ENCODE measurements at places on chromosomes 5 and 9. TPM values are rescaled to one million over a fixed set of nuclear protein-coding genes. Genes with fewer than 3 reads are reported as not detected.
A peak's percentile ranks its signal among the peaks of the same experiment; 100 is the strongest.

DNA sequence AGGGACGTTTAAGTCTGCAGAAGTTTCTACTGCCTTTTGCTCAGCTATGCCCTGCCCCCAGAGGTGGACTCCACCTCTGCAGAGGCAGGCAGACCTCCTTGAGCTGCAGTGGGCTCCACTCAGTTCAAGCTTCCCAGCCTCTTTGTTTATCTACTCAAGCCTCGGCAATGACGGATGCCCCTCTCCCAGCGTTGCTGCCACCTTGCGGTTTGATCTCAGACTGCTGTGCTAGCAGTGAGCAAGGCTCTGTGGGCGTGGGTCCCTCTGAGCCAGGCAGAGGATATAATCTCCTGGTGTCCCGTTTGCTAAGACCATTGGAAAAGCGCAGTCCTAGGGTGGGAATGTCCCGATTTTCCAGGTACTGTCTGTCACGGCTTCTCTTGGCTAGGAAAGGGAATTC lies 2188.5 kb upstream of the WWC1 start:
- no peaks in the 10 kb centered on the region for H3K36me3 ChIP-seq
- no peaks in the 10 kb centered on the region for H3K27me3 ChIP-seq
- H3K27ac ChIP-seq, result no peak overlapping the region
- no peak overlapping the region for H3K4me3 ChIP-seq
- DNase-seq, result no peak

GRCh38 chr5:33810491-33811120 lies 81.2 kb downstream of the ADAMTS12 start:
- no peak overlapping the region for H3K27ac ChIP-seq
- DNase-seq, result no peak
- H3K4me1 ChIP-seq, result no peaks in the 10 kb centered on the region
- no peak overlapping the region for H3K4me3 ChIP-seq
- H3K27me3 ChIP-seq, result no peaks in the 10 kb centered on the region

GRCh38 chr9:127214421-127215267 lies 49.9 kb upstream of the GARNL3 start:
- H3K4me3 ChIP-seq, result no peak overlapping the region
- DNase-seq, result peak; percentile 64

DNA sequence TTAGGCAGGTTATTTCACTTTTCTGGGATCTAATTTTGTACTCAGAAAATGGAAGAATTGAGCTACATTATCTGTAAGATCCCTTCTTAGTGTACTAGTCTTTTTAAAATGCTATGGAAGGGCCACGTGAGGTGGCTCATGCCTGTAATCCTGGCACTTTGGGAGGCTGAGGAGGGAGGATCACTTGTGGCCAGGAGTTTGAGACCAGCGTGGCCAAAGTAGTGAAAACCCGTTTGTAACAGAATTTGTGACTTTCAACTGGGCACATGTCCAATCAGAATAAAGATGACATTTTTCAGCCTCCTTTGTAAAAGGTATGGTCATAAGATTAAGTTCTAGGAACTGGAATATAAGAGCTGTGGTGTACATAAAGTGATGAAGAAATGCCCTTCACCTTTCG lies 3.1 kb upstream of the RAB3C start:
- H3K4me1 ChIP-seq, result no peaks in the 10 kb centered on the region
- H3K27ac ChIP-seq, result no peak overlapping the region
- no peak overlapping the region for H3K4me3 ChIP-seq
- H3K27me3 ChIP-seq, result peaks cover 14% of the 10 kb centered on the region

GRCh38 chr5:63803165-63803564 lies 159.1 kb downstream of the HTR1A start:
- no peaks in the 10 kb centered on the region for H3K36me3 ChIP-seq
- no peak for DNase-seq
- H3K4me3 ChIP-seq, result no peak overlapping the region
- H3K4me1 ChIP-seq, result no peaks in the 10 kb centered on the region

Gene SLC6A18
- polyA plus RNA-seq, result 0.03 TPM

DNA sequence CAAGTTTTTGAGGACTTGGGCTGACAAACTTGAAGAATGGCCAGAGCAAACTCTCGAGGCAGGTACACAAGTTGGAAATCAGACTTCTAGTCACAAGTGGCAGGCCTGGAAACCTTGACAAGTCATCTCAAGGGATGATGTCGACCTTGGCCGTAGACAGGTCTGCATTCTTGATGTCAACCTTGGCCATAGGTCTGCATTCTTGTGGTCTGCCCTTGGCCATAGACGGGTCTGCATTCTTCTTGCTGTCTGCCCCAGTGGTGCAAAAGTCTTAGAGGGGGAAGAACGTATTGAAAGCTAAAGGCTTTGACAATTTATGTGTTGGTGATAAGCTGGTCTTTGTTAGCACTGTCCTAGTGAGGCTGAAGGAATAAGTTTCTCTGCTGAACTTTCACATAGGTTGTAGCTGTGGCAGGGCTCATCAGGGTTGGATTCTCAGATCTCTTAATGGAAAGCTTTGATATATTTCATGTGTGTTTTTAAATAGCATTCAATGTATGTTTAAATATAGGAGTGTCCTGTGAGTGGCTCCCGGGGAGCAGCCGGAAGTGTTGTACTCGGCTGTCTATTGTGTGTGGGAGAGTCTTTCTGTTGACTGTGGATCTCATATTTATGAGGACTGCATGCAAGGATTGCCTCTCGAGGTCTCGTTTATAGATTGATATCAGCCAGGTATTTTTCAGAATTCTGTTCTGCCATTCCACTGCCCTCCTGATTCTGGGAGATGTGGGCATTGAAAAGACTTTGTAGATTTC lies 27.0 kb downstream of the SUB1 start:
- H3K27me3 ChIP-seq, result no peaks in the 10 kb centered on the region
- H3K4me3 ChIP-seq, result no peak overlapping the region
- peaks cover 3% of the 10 kb centered on the region for H3K4me1 ChIP-seq
- no peak for DNase-seq
- H3K27ac ChIP-seq, result no peak overlapping the region

DNA sequence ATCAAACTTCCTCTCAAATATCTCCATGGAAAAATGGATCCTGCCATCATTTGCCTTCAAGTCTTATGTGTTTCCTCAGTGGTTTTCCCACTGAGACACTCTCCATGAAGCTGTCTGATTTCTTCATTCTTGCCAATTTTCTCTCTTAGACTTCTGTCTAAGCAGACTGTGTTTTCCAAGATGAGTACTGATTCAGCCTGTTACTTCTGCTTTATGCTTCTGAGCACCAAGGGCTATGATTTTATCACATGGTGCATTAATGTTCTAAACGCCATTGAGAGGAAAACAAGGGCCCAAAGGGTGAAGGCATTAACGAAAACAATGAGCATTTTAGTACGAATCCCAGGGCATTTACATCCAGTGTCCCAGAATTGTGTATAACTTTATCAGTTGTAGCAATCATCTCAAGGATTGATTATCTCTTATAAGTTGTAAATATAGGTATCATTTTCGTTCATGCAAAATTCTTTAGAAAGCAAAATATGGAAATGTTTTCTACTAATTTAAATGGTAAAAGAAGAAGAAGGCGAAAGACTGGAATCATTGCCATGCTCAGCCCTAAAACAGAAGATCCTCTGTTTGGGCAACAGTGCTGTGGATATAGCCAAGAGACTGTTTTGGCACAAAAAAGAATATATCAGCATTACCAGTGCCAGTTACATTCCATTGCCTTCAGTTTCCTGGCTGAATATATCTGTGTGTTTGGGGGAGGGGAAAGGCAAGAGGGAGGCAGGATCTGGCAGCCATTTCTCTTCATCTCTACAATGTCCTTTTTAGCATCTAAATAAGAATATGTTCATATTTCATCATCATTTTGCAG lies 537.6 kb downstream of the ANXA1 start:
- no peak overlapping the region for H3K27ac ChIP-seq
- no peaks in the 10 kb centered on the region for H3K27me3 ChIP-seq
- no peaks in the 10 kb centered on the region for H3K36me3 ChIP-seq
- DNase-seq, result no peak
- no peaks in the 10 kb centered on the region for H3K4me1 ChIP-seq

Gene ACSL6
- polyA plus RNA-seq, result 2.9 TPM

Gene ADAM19
- polyA plus RNA-seq, result 13.6 TPM
